Neural cell (in vitro differentiated cells): ENCODE measurements at places on chromosomes 16 and 17. TPM values are rescaled to one million over a fixed set of nuclear protein-coding genes. Genes with fewer than 3 reads are reported as not detected.

Gene CCL14
- polyA plus RNA-seq: not detected in 2 replicates

Gene WFDC1
- not detected in 2 replicates for polyA plus RNA-seq

Gene ATP2A1
- 0.06 and 0.54 TPM in 2 replicates for polyA plus RNA-seq

Gene CDC42EP4
- polyA plus RNA-seq: 19.4 and 29.0 TPM in 2 replicates

Gene CCL4
- not detected in 2 replicates for polyA plus RNA-seq

Gene PSMC3IP
- 22.5 and 36.2 TPM in 2 replicates for polyA plus RNA-seq

Gene EIF3C
- polyA plus RNA-seq: 85.5 and 92.9 TPM in 2 replicates
